ENCODE measurements at places on chromosomes 12 and 14.
A peak's percentile ranks its signal among the peaks of the same experiment; 100 is the strongest.

DNA sequence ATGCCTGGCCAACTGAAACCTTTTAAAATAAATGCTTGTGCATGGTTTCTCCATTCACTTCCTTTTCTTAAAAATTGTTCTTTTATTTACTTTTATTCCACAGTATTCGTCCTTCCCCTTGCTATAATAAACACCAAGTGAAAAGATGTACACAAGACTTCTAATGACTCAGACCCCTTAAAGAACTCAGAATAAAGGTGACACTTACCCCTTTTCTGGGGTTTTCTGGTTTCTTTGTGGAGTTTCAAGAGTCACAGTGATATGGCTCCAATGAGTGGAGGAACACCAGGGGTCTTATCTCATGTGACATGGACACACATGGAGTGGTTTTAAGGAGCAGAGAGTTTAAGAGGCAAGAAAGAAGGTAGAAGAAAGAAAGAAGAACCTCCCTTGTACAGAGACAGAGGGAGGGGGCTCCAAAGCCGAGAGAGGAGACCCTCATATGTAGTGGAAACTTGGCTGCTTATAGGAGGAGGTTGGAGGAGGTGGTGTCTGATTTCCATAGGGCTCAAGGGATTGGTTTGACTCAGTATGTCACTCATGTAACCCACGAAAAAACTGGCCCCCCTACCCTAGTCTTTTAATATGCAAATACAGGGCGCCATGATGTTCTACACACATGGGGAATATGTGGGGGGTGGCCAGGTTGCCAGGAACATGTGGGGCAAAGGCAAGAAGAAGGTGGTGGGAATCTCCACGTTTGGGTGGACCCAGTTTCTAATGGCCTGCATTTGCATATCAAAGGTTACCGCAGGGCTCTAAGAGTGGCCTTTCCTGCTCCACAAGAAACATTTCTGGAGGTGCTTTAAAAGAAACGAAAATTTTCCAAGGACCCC, 22.1 kb upstream of the CD69 start:
- DNase-seq, result no peak

DNA sequence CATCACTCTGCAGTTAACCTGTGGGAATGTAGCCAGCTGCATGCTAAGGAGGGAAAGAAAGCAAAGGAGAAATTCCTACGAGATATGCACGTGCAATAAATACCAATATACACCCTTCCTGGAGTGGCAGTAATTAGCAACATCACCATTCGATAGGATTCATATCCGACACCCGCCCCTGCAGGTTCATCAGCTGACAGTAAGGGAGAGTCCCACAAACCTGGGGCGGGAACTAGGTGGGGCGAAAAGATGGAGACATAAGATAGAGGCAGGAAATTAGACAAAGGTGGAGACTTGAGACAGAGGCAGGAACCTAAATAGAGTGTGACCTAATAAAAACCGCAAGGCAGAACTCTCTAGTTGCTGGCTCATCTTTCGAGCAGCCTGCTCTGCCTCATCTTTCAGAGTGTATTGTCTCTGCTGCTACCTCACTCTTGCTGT, 51.6 kb downstream of the PLEKHG3 start:
- DNase-seq, result peak; percentile 84

GRCh38 chr14:90488256-90488655, 91.4 kb downstream of the CALM1 start:
- DNase-seq, result no peak

- DNase-seq, result no peak
These were observed 13.7 kb downstream of the KRT72 start for GRCh38 chr12:52587563-52587962.

DNA sequence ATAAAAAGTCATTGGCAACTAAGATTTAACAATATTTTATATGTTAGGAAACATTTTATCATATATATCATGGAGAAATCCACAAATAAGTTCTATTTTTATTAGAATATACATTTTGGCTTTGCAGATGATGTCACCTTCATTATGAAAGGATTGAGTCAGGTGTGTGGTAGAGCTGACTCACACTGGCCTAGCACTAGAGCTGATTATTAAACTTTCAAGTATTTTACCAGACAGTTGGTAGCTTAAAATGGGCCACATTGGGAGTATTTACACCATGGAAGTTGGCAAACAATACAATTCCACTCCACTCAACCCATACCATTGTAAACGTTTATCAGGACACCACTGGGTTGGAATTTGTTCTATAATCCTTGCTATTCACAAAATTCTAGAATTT, 1036.6 kb downstream of the TRHDE start:
- no peak for DNase-seq

DNA sequence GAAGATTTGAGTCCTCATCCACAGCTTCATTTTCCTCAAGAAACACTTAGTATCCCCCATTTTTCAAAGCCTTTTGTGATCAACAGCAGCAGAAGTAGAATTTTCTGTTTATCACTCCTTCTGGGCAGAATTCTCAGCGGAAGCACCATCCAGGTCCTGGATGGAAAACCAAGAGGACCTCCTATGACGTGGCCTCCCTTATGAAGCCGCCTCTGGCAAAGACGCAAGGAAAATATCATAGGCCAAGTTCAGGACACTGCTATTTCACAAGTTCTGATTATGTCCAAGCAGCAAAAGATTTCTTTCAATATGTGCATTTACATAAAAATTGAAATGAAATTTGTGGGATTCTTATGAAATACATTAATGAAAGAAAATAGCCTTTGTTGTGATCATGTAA, 315.0 kb downstream of the SEC23A start:
- DNase-seq, result no peak

DNA sequence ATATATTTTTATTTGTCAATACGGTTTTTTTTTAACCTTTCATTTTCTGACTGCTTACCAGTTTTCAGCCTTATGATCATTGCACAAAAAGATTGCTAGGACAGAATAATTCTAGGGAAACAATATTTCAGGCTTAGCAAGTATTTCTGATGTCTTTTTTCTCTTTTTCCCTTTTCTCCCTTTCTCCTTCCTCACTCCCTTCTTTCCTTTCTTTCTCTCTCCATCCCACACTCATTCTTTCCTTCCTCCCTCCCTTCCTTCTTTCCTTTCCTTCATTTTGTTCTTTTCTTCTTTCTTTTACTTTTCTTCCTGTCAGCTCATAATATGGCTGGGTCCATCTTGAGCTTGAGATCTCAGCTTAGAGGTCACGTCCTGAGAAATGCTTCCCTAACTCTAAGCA, 601.4 kb upstream of the NOVA1 start:
- DNase-seq, result no peak

DNA sequence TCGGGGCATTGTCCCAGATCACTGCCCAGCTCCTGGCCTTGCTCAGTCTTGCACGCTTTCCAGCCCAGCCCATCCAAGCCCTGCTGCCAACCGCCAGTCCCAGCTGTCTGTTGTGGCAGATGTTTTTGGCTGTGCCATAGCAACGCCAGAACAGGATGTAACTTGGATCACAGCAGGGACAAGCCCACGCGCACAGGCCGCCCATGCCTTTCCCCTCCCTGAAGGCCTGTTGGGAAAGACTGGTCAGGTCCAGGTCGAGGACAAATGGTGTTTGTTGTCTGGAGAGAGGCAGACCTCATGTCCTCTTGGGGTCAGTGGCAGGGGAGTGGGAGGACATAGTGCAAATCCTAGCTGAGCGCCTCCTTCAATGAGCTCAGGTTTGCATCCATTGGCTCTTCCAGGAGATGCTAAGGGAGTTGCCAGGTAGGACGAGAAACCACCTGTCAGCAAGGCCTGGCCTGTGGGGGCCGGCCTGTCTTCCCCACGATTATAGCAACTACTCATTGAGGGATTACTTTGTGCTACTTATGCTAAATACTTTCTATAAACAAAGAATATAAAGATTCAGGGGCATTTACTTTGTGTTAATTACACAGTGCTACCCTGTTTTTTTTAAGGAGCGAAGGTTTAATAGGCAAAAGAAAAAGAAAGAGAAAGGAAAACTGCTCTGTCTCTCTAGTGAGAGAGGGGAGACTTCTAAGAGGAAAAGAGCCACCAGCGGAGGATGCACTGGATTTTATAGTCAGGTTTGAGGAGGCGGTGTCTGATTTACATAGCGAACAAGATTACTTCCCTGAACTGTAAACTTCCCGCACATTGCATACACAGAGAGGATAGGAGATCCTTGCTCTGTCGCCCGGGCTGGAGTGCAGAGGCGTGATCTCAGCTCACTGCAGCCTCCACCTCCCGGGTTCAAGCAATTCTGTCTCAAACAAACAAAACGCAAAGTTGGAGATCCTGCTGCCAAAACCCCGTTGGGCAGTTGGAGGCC, 42.8 kb upstream of the CORO1C start:
- no peak for DNase-seq

DNA sequence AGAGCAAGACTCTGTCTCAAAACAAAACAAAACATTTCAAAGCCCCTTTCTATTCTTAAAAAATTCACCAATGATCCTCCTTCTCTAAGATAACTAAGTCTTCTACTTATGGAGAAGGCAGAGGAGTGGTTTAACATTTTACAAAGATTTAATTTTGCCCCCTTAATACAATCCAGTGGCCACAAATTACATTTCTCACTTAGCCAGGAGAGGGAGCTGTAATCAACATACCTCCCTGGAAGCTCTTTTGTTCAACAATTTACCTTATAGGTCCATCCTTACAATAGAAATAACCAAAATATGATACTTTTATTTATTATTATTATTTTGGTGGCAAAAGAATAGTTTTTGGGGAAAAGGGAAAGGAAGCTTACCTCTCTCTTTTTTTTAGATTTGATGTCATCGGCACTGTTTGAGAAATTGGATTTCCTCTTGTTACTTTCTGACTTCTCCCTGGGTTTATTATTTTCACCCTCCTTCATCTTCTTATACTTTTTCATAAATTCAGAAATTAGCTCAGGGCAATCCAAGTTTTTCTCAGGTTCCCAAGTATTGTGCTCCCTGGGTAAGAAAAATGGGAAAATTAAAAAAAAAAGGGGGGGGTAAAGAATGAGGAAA, 28.1 kb downstream of the CBX5 start:
- peak; percentile 12 for DNase-seq

DNA sequence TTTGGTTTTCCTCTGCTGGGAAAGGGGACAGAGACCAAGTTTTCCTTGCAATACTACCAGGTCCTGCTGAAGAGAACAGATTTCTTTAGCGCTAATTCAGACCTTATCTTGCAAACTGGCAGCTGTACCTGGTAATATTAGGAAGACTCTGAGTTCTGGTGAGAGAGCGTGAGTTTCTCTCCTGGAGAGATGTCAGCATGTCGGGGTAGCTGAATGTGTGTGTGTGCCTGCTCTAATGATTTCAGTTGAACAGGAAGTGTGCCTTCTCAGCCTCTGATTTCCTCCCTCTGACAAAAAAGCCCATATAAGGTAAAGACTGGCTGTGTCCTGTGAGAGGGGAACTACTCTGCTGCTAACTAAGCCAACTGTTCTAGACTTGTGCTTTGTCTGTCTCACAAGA, 10.3 kb upstream of the ERP27 start:
- peak; percentile 89 for DNase-seq

GRCh38 chr14:36665887-36666415, 4.3 kb downstream of the PAX9 start:
- DNase-seq, result no peak

GRCh38 chr14:100443603-100444002, 120.5 kb downstream of the SLC25A47 start:
- DNase-seq, result no peak

- no peak for DNase-seq
These were observed 435.4 kb upstream of the STXBP6 start for GRCh38 chr14:25485381-25485780.

- no peak for DNase-seq
These were observed 185.1 kb downstream of the DACT1 start for GRCh38 chr14:58822856-58823255.

DNA sequence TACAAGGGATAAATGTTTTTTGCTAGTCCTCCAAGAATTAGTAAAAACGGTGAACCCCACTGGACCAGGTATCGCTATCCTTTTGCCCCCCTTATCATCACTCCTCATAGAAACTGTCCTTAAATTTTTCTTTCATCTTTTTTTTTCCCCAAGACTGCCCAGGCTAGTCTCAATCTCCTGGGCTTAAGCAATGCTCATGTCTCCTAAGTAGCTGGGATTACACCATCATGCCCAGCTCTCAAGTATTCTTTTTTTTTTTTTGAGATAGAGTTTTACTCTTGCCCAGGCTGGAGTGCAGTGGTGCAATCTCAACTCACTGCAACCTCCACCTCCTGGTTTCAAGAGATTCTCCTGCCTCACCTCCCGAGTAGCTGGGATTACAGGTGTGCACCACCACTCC, 9.7 kb downstream of the IRF2BPL start:
- no peak for DNase-seq

DNA sequence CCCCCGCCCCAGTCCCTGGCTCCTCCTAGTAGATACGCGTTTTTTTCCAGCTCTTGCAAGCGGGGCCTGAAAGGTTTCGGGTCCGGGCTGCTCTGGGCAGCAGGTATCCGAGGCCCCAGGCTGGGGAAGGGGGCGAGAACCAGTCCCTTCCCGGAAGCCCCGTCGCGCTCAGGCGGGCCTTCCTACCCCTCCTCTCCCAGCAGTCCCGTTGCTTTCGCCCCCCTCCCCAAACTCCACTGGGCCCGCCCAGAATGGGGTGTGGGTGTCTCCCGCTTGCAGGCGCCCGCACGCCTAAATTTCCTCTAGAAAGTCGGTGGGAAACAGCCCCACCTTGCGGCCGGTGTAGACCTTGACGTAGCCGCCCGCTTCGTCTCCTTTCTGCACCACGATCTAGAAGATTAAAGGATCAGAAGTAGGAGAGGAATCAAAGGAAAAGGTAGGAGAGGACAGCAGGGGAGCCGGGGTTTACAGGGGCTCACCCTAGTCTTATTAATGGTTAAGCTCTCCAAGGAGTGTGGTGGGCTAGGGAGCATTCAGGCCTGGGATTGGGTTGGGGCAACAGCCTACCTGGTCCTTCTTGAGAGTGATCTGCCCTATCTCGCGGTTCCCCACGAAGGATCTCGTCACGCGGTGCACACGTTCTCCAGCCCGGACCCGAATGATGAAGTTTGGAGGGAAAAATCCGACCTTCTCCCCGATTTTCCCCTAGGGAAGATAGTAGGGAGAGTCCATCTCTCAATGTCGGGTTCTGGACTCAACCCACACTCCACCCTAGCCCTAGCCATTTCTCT, 7.3 kb downstream of the STAC3 start:
- DNase-seq, result peak; percentile 76

DNA sequence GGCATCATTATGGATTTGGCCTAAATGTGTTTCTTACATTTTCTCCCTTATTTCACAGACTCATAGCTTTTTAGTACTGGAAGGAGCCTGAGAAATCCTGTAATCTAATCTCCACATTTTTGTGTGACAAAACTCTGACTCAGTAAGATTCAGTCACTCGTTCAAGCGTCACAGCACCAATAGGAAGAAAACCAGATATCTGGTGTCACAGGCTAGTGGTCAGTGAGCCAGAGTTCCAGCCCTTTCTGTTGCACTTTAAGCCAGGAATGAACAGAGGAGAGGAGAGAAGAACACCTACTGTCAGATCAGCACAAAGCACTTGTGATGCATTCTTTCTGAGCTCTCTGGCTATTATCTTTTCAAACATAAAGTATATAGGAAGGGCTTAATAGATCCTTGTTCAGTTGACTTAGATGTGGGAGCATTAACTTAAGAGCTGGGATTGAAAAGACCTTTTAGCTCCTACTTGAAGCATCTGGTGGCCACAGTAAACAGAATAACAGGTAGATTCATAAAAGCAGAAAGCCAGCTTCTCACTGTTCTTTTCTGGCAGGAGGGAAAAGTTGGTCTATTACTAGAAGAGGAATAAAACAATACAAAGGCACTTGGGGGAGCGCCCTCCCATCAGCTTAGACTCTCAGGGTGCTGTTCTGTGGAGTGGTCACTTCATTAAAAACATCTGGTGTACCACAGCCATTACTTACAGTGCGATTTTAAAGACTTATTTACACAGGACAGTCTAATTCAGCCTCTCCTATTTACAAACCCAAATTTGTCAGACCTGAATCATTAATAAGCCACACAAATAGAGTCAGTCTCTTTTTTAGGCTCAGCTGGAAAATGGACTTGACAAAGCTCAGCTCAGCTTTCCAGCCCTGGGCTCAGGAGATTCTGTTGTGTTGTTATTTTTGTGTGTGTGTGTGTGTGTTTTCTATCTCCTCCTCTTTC, 12.2 kb upstream of the NID2 start:
- no peak for DNase-seq
